ENCODE measurements at places on chromosomes 3 and 15. TPM values are rescaled to one million over a fixed set of nuclear protein-coding genes. Genes with fewer than 3 reads are reported as not detected.

Gene GPR149
- not detected for total RNA-seq

Gene TRIM42
- not detected for total RNA-seq

Gene MTFMT
- 21.3 TPM for total RNA-seq

Gene PLSCR5
- total RNA-seq: not detected

Gene SAXO2
- 1.6 TPM for total RNA-seq

Gene TNNC1
- total RNA-seq: 3.2 TPM

- DNase-seq: no peak
Observed at GRCh38 chr3:30770387-30770786, 124.1 kb downstream of the GADL1 start.

DNA sequence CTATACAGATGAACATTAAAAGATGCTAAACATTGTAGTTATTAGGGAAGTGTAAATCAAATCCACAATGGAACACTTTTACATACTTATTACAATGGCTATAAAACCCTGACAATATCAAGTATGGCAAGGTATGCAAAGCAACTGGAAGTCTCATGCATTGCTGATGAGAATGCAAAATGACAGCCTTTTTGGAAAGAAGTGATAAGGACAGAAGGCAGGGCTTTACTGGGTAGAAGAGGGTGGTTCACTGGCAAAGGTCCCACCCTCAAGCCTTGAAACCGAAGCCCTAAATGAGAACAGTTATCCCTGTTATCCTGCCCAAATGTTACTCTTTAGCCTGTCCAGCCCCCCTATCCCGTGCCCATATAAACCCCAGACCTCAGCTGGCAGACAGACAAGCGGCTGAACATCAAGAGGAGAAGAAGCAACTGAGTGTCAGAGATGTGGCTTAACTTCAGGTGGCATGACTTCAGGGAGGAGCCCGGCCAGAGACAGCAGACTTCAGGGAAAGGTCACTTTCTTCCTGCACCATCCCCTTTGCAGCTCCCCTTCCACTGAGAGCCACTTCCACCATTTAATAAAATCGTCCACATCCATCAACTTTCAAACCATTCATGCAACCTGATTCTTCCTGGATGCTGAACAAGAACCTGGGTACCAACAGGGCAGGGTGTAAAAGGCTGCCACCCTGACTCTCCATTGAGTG, 732 bp upstream of the GCSAM start:
- no peak for DNase-seq
